DMS79 (cell line): ENCODE measurements at places on chromosomes 12 and 14.

- DNase-seq: no peak
These were observed 25.8 kb downstream of the TAOK3 start for GRCh38 chr12:118346895-118347294.

DNA sequence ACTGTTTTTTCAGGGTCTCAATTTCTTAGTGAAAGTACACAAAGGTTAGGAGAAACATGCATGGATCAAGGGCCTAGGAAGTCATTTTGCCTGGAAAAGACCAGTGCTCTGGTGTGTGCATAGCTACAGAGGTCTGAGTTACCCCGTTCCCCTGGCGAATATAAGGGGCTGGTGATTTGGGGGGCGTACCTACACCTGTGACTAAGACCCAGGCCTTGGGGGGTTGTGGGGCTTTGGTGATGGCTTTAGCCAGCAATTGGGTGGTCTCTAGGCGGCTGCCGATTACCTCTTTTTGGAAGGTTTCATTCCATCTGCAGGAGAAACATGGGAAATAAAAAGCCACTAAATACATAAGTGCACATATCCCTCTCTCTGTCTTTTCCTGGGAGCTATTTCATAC is 1.1 kb downstream of the SDR39U1 start:
- DNase-seq: no peak

DNA sequence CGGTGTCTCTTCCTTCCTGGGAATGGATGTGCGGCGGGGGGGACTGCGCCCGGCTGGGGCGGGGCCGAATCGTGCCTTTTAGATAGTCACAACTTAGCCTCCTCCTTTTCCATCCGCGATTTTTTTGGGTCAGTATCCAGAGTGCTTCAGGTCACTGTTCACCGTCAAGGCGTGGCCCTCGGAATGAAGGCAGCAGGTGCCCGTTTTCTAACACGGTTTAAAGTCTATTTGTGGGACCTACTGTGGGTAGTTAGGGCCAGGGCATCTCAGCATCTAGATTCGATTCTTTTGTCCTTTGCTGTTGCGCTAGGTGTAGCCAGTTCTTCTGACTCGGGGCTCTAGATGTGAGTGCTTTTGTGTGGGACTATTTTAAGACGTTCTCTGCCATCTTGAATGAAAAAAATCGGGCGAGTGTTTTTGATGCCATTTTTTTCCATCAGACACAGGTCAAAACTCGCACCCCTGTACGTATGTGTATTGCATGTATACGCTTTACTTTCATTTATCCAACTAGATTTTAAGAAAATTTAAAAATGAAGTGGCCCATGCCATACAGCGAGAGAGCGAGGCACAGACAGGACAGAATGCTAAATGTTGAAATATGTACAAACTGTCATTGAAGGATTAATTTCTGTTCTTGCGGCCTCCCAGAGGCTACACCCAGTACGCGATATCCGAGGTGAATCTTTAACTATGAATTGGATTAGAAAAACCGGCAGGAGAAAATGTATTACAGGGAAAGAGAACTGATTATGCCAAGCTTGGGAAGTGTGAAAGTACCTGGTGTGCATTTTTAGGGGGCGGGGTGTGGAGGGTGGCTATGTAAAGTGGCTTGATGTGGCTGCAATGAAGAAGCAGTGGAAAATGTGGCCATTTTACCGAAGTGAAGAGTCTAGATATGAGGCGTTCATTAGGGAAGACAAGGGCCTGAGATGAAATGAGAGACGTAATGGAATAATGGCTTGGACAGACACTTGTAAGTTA is 835 bp downstream of the VEZT start:
- DNase-seq: peak; percentile 83

- DNase-seq: no peak
These were observed 6.6 kb downstream of the DCAF4 start for GRCh38 chr14:72932893-72933292.

DNA sequence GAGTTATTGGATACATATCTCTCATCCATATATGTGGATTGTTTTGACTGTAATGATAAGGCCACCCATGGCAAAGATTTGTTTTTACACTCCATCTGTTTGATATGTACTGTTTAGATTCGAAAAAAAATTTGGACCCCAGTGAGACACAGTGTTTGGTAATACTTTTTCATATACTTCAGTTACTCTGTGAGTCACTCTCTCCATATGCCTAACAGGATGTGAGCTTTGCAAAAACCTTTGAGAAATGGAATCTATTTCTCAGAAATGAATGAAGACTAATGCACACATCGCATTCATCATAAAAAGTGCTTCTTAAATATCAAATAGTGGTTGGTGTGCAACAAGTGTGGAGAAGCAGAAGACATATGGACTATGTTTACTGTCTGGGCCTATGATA is 781.5 kb downstream of the SLC6A15 start:
- DNase-seq: no peak

- DNase-seq: no peak
These were observed 22.7 kb downstream of the CSRP2 start for GRCh38 chr12:76856018-76856644.

- DNase-seq: no peak
These were observed 201.1 kb upstream of the TMEM260 start for GRCh38 chr14:56378475-56378877.

GRCh38 chr14:20630340-20631022 is 11.0 kb downstream of the OR6S1 start:
- no peak for DNase-seq

DNA sequence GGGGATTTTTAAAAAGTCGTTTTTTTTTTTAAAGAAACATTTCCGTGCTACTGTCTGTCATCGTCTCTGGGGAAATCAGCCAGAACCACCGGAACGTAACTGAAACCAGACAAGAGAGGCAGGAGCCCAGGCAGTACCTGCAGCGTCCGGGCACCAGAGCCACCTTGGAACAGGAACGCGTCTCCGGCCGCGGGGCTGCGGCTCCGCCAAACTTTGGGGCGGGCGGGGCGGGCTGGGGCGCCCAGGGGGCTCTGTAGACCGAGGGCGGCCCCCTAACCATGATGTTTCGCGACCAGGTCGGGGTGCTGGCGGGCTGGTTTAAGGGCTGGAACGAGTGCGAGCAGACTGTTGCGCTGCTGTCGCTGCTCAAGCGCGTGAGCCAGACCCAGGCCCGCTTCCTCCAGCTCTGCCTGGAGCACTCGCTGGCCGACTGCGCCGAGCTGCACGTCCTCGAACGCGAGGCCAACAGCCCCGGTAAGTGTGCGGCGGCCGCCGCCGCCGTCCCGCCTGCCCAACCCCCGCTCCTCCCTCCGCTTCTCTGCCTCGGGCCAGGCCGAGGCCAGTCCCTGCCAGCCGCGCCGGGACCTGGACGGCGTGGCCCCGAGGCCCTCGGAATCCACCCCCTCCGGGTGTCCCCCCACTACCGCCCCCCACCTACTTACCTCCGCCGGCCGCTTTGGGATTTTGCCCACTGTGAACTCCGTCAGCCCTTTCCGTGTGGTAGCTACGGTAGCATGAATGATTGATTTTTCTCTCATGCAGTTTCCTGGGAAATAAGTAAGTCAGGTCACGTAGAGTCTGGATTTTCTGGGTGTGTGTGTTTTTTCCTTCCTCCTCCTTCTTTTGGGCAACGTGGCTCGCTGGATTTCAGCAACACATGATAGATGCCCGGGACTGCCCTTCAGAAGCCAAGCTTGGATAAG is 972 bp downstream of the SAMD4A start:
- DNase-seq: peak; percentile 36

- DNase-seq: no peak
These were observed 398.5 kb downstream of the FSCB start for GRCh38 chr14:44108601-44109000.

DNA sequence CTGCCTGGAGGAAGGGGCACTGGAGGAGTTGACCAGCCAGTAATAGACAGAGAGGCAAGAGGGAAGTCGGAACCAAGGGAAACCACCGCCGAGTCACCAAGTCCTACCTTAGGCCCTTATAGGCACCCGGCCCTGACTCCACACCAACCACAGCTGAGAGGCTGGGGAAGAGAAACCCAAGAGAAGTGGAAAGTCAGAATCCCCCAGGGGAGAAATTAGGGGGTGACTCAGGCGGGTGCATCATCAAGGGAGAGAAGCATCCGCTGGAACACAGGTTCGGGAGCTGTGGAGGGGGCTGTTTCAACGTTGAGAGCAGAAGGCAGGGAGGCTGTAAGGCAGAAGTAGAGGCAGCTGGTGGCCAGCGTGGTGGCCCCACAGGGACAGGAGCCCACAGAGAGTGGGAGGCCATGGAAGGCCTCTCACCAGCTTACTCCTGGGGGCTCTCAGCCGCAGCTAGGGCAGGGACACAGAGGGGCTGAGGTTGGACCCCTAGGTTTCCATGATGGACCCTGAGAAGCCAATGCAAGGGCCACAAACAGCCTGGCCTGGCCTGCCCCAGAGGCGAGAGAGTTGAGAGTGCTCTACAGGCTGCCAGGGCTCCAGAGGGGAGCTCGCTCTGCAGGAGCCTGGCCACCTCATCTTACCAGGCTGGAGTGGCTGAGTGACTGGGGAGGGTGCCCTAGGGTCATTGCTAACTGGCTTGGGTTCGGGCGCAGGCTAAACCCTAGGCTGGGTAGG is 1.4 kb upstream of the TRMT61A start:
- no peak for DNase-seq

GRCh38 chr14:77157740-77158139 is 16.1 kb upstream of the ZDHHC22 start:
- DNase-seq: no peak

- DNase-seq: peak; percentile 55
These were observed 5.7 kb downstream of the INF2 start for GRCh38 chr14:104694991-104695659.

DNA sequence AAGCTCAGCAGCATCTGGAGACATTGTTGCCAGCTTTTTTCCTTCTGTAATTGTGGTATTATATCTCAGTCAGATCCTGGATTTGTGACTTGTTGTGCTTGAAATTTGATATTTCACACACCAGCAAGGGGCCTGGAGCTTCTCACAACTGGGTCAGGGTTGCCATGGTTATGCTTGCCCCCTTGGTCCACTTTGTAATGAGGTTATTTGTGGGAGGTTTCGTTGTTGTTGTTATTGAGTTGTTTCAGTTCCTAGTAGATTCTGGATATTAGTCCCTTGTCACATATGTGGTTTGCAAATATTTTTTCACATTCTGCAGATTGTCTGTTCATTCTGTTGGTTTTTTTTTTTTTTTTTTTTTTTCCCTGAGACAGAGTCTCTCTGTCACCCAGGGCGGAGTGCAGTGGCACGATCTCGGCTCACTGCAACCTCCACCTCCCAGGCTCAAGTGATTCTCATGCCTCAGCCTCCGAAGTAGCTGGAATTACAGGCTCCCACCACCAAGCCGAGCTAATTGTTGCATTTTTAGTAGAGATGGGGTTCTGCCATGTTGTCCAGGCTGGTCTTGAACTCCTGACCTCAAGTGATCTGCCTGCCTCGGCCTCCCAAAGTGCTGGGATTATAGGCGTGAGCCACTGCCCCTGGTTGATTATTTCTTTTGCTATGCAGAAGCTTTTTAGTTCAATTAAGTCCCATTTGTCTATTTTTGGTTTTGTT is 80.6 kb upstream of the ETV6 start:
- no peak for DNase-seq

DNA sequence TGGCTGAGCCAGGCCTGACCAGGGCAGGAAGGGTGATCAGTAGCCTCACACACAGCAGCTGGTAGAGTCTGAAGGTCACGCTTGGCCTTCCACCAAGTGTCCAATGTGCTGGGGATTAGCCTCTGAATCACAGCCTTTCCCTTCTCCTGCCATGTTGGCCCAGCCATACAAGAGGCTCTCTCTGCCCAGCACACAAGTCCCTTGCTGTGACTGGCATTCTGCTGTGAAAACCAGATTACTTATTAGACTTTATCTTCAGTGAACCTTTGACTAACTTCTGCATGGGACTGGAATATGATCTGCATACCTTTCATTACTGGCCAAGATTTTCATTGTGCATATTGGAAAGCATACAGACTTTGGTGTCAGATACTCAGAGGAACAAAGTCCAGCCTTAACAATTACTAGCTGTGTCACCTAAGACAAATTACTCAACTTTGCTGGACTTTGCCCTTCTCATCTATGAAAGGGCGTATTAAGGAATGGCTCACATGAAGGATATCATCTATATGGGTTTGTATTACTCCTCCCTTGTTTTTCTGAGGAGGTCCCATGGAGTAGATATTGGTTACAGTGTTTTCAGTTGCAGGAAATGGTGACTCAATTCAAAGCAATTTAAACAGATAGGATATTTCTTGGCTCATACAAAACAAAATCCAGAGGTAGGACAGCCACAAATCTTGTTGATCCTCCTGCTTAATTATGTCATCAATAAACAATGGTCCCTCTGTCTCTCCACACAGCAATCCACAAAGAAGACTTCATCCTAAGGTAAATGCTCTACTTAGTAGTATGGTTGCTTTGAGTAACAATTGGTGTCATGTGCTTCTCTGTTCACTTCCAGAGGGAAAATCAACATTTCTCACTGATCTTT is 99.6 kb downstream of the DYRK2 start:
- no peak for DNase-seq

GRCh38 chr12:108571609-108572165 is 9.3 kb downstream of the ISCU start:
- DNase-seq: no peak

- DNase-seq: no peak
These were observed 43.7 kb downstream of the CCDC59 start for GRCh38 chr12:82314406-82314892.

DNA sequence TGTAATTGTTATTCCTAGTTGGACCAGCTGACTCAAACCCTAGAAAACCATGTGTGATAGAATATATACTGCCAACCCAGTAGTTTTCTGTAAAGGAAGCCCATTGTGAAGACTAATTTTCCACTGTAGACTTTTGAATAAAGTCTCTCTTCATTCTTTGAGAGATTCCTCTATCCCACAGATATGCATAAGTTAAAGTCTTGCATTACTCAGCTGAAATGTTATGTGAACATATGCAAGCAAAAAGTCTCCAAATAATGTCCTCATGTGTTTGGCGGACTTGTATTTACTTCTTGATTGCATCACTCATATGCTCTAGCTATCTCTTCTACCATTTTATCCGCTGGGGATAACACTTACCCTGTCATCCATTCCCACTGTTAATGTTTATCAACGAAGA is 35.1 kb upstream of the OTOGL start:
- DNase-seq: no peak

DNA sequence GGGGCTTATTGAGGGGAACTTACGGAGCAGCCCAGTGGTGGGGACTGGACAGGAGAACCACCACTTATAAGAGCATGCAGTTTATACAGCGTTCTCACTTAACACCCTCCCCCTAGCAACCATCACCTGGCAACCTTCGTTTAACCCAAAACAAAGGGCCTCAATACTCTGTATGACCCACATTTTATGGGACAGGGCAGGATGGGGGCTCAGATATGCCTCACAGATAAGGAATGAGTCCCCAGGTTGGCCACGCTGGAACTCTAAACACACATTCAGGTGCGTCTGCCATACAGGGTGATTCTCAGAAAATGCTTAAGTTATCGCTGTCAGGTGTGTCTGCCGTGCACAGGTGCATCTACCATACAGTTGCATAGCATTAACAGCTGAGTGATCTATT is 99.2 kb downstream of the GCH1 start:
- DNase-seq: no peak

DNA sequence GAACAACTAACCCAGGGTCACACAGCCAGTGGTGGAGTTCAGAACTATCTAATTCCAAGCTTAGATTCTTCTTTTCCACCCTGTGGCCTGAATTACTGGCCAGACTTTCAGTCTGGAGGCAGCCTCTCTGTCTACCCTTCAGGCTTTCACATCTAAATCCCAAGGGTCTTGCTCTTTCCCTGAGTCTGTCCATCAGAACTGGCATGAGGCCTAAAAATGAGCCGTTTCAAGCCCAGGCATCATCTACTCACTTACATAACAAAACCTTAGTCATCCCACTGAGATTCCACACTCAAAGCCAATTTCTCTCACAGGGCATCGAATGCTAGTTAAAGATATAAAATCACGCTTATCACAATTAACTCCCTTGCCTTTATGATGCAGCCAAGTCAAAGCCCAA is 1.3 kb upstream of the PTGDR start:
- no peak for DNase-seq

GRCh38 chr12:13032164-13032563 is 12.0 kb upstream of the FAM234B start:
- no peak for DNase-seq
